ENCODE measurements at places on chromosomes 3 and 15. TPM values are rescaled to one million over a fixed set of nuclear protein-coding genes. Genes with fewer than 3 reads are reported as not detected.

The ADGRG7 gene
- not detected for total RNA-seq

The MLH1 gene
- 28.6 TPM for total RNA-seq

The CKMT1A gene
- total RNA-seq, result 99.0 TPM

The CNTN3 gene
- 46.8 TPM for total RNA-seq

The LCTL gene
- 1.2 TPM for total RNA-seq

The STT3B gene
- 56.9 TPM for total RNA-seq

The LTK gene
- 0.93 TPM for total RNA-seq

The OSTN gene
- total RNA-seq, result 5.4 TPM

The HIGD2B gene
- total RNA-seq, result not detected

The CKMT1B gene
- 93.6 TPM for total RNA-seq

The UBA3 gene
- total RNA-seq, result 80.0 TPM

The CD200 gene
- 80.3 TPM for total RNA-seq

The TNFSF10 gene
- total RNA-seq, result 2.1 TPM

The LTF gene
- 0.91 TPM for total RNA-seq

The MESP2 gene
- 0.96 TPM for total RNA-seq

The CRABP1 gene
- total RNA-seq, result 9.4 TPM

The LRRC31 gene
- total RNA-seq, result not detected

The C3orf49 gene
- not detected for total RNA-seq

The SPTSSB gene
- total RNA-seq, result 6.9 TPM

The ZNF660 gene
- total RNA-seq, result 9.7 TPM

The HHLA2 gene
- not detected for total RNA-seq

The KIAA1143 gene
- total RNA-seq, result 27.9 TPM

The ECE2 gene
- total RNA-seq, result 26.5 TPM

The NR2E3 gene
- total RNA-seq, result not detected

The NOX5 gene
- 0.36 TPM for total RNA-seq

The GRAMD1C gene
- 21.4 TPM for total RNA-seq

The ANKUB1 gene
- 0.20 TPM for total RNA-seq

All from dorsolateral prefrontal cortex (tissue), 122 donors.